ENCODE measurements at places on chromosomes 4 and X. TPM values are rescaled to one million over a fixed set of nuclear protein-coding genes. Genes with fewer than 3 reads are reported as not detected.
A peak's percentile ranks its signal among the peaks of the same experiment; 100 is the strongest.

- H3K4me3 ChIP-seq: no peak overlapping the region
- no peak for DNase-seq
- H3K27me3 ChIP-seq: no peaks in the 10 kb centered on the region
- H3K27ac ChIP-seq: no peak overlapping the region
- no peaks in the 10 kb centered on the region for H3K36me3 ChIP-seq
- peaks cover 7% of the 10 kb centered on the region for H3K4me1 ChIP-seq
These were observed 215.2 kb downstream of the MGST2 start for GRCh38 chr4:139880841-139881240.

- H3K4me3 ChIP-seq: peak within 1 kb of the TSS; percentile 11
- H3K4me1 ChIP-seq: no peaks in the 10 kb centered on the region
- H3K27ac ChIP-seq: no peak within 1 kb of the TSS
- H3K36me3 ChIP-seq: no peaks in the 10 kb centered on the region
- H3K27me3 ChIP-seq: peaks cover 9% of the 10 kb centered on the region
- peak; percentile 16 for DNase-seq
These were observed at the start of gene NPFFR2 for GRCh38 chr4:72031868-72032608. NPFFR2 (plus strand) TSS chr4:72032000; CDS start chr4:72128592, 96,592 bp downstream.

DNA sequence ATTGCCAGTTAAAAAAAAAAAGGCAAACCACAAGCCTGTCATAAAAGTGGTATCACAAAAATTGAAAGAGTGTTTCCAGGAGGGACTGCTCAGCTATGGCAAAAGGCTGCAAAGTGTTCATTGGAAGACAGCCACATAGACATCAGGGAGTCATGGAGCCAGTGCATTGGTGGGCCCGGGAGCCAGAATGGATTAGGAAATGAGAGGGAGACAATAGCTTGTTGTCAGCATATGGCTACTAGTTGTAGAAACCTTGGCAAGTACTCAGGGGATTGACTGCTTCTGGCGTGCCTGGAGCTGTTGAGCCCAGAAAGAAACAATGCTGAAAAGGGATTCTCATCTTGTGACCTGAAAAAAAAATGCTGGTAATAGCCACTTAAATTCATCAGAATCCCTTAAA lies 5.0 kb downstream of the GAR1 start:
- peaks cover 80% of the 10 kb centered on the region for H3K36me3 ChIP-seq
- DNase-seq: no peak
- H3K4me3 ChIP-seq: no peak overlapping the region
- H3K27me3 ChIP-seq: no peaks in the 10 kb centered on the region

DNA sequence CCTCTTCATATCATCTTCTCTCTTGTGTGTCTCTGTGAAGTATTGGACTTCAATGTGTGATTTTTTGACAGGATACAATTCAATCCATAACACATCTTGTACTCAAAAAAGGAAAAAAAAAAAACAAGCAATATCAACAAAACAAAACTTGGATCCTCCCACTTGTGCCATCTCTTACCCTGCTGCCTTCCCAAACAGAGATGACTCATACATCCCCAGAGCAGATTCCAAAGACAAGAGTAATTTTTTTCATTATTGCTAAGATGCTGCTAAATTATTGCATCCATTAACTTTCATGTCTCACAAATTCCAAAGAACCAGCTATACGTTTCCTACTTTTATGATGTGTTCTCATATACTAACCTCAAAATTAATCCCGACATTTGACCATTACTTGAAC lies 479.2 kb downstream of the GBA3 start:
- H3K27ac ChIP-seq: no peak overlapping the region
- H3K4me1 ChIP-seq: no peaks in the 10 kb centered on the region
- no peak for DNase-seq
- no peaks in the 10 kb centered on the region for H3K36me3 ChIP-seq
- no peak overlapping the region for H3K4me3 ChIP-seq
- no peaks in the 10 kb centered on the region for H3K27me3 ChIP-seq

- H3K27ac ChIP-seq: no peak overlapping the region
- no peak for DNase-seq
- no peaks in the 10 kb centered on the region for H3K27me3 ChIP-seq
- no peaks in the 10 kb centered on the region for H3K4me1 ChIP-seq
These were observed 34.5 kb downstream of the PHKA2 start for GRCh38 chrX:18949291-18949943.

DNA sequence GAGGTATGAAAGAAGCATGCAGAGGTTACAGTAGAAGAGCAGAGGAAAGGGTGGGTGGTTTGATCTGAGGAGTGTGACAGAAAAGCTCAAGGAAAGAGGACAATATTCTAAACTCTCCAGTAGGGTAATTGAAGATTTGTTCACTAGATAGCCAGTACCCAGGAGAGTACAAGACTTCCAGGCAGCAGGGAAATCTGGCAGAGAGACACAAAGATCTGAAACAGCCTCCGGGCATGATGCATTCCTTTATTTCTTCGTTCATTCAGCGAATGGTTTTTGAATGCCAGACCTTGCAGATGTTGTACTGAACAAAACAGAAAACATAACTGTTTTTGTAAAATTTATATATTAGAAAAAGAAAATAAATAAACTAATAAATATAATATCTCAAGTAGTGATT lies 766.6 kb downstream of the FAT4 start:
- no peak for DNase-seq
- no peaks in the 10 kb centered on the region for H3K36me3 ChIP-seq
- no peak overlapping the region for H3K27ac ChIP-seq

DNA sequence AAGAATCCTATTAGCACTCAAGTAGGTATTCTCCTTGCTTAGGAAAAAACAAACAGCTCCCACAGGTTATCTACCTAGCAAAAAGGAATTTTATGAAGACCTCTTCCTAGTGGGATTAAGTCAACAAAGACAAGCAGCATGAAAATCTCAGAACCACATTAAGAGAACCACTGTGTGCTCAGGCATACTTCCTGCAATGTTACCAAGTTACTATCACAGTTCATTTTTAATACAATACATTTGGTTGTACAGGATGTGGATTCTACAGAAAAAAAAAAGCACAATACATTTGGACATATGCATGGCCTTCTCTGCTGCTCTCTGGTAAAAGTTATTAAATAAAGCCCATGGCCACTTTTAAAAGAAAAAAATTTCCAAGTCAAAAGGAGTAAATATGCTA lies 193.7 kb downstream of the PPP3CA start:
- peaks cover 19% of the 10 kb centered on the region for H3K4me1 ChIP-seq
- no peak overlapping the region for H3K4me3 ChIP-seq
- no peak for DNase-seq
- H3K36me3 ChIP-seq: no peaks in the 10 kb centered on the region

DNA sequence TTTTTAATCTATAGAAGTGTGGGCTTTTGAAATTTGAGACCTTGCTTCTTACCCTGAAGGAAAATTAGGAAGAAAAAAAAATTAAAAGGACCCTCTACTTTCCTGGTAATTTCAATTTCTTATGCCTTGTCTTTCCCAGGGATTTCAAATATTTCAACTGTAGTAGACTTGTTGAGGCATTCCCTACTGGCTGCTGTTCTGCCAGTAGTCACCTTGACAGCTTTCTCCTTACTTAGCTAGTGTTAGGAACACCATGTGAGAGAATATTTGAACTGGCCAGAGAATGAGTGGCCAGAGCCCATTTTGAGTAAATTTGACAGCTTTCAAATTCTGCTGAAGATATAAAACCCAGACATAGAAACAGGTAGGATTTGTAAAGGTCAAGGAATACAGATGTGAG lies 24.0 kb upstream of the GBA3 start:
- H3K27ac ChIP-seq: no peak overlapping the region
- no peak for DNase-seq
- no peaks in the 10 kb centered on the region for H3K36me3 ChIP-seq

- H3K27me3 ChIP-seq: no peaks in the 10 kb centered on the region
- H3K4me3 ChIP-seq: no peak overlapping the region
- no peaks in the 10 kb centered on the region for H3K36me3 ChIP-seq
- DNase-seq: peak; percentile 78
- peak overlapping the region; percentile 37 for H3K27ac ChIP-seq
These were observed 39.6 kb downstream of the HTRA3 start for GRCh38 chr4:8308856-8309771.

GRCh38 chrX:32041181-32041580 lies 969.3 kb upstream of the FTHL17 start:
- H3K27me3 ChIP-seq: no peaks in the 10 kb centered on the region
- no peaks in the 10 kb centered on the region for H3K4me1 ChIP-seq
- no peak for DNase-seq
- H3K27ac ChIP-seq: no peak overlapping the region

DNA sequence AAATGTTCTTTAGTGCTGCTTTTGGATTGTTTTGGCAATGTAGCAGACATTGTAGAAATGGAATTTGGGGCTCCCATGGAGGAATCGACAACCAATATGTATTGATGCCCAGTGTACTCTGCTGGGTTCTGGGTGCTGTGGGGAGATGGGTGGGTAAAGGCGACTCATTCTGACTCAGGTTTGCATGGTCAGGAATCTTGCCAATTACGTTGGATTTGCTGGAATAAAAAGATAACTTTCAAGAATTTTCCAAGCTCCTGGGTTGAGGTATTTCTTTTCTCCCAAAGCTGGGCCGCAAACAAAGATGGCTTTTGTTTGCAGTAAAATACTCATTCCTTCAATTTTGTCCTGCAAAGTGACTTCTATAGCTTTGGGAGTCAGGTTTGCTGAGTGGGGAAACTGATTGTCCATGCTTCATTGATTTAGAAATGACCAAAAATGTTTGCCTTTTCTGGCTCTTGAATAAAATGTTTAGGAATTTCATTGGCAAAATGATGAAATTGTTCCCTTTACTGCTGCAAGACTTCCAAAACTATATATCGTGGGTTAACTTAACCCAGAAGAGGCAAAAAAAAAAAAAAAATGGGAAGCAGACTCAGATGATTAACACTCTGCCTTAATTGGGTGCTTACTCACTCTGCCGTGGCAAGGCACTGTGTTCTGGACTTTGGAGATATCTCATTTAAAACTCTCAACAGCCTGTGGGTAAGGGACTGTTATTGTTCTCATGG lies 57.0 kb downstream of the RTL9 start:
- no peaks in the 10 kb centered on the region for H3K36me3 ChIP-seq
- H3K4me3 ChIP-seq: no peak overlapping the region
- no peak for DNase-seq
- H3K27ac ChIP-seq: no peak overlapping the region
- no peaks in the 10 kb centered on the region for H3K27me3 ChIP-seq

GRCh38 chr4:41744572-41745291 lies 3.8 kb downstream of the PHOX2B start:
- H3K27me3 ChIP-seq: peaks cover 69% of the 10 kb centered on the region
- no peak for DNase-seq
- H3K36me3 ChIP-seq: no peaks in the 10 kb centered on the region
- H3K27ac ChIP-seq: no peak overlapping the region
- no peak overlapping the region for H3K4me3 ChIP-seq
- peaks cover 5% of the 10 kb centered on the region for H3K4me1 ChIP-seq

Gene SHOX
- polyA plus RNA-seq: not detected

Gene BRS3
- not detected for polyA plus RNA-seq

Gene GAGE10
- not detected for polyA plus RNA-seq

Gene PDLIM3
- polyA plus RNA-seq: 187 TPM

Gene MID1IP1
- polyA plus RNA-seq: 19.2 TPM
